ENCODE measurements at places on chromosomes 6 and 20. TPM values are rescaled to one million over a fixed set of nuclear protein-coding genes. Genes with fewer than 3 reads are reported as not detected.

DNA sequence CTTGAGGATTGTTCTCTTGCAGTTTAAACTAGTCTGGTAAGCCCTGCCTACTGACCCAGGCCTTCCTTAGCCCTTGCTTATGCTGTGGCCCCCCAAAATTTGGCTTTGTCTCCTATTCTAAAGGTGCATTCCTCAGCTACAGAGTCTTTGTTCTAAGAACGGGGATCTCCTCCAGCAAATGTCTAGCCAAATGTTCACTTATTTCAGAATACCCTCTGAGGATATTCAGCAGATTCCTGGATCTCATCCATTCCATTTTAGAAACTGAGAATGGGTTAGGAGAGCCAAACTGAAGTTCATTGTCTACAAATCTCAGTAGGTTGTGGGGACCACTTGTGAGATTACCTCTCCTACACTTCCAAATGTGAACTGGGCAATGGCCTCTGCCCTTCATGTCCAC lies 164.2 kb upstream of the ARG1 start:
- peaks cover 3% of the 10 kb centered on the region for H3K27me3 ChIP-seq
- no peaks in the 10 kb centered on the region for H3K36me3 ChIP-seq
- DNase-seq = no peak

DNA sequence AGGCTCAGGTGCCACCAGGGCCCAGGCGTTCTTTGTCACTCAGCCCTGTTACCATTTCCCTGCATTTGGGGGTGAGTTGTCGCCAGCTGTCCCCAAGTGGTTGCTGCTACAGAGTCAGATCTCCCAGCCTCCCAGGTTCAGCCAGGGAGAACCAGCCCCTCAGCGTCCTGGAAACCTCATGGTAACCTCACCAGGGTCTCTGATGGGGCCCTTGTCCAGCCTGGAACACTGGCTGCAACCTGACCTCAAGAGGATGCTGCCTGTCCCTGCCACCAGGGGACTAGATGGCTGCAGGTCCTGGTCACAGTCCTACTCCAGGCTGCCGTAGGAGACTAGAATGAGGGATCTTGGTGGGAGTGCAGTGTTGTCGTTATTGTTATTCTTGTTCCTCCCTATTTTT lies 228.3 kb upstream of the PDE10A start:
- no peaks in the 10 kb centered on the region for H3K36me3 ChIP-seq
- H3K27ac ChIP-seq = no peak overlapping the region
- no peak overlapping the region for H3K4me3 ChIP-seq
- H3K27me3 ChIP-seq = no peaks in the 10 kb centered on the region
- no peaks in the 10 kb centered on the region for H3K4me1 ChIP-seq

Gene SGK2
- total RNA-seq = 2.7 TPM

DNA sequence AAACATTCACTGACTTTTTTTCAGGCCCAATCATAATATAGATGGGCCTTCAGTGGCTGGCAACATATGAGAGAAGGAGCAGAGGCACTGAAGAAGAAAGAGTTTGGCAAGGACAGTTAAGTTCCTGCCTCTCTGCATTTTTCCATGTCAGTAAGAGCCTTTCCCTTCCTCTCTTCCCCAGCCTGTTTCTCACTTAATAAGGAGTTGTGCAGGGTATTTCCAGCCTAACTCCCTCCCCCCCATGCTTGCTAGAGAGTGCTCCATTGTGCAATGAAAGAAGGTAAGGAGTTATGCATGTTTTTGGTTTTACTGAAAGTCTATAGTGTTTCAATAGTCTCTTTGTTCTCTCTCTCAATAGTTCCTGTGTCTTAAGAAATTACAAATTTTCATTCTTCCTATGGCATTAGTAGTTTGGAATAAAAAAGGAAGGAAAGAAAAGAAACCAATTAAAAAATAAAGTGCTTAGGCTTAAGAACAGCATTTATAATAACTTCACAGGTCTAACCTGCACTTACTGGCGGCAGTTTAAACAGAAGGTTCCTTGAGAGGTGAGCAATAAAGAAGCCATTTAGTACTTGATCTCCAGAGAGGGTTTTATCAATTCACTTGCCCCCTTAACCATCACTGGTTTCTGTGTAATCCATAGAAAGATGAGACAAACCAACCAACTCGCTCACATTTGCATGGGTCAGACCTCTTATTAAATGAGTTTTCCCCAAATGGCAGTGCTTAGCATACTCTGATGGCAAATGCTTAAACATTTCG lies 251.1 kb downstream of the PTPRT start:
- no peaks in the 10 kb centered on the region for H3K36me3 ChIP-seq
- H3K4me3 ChIP-seq = no peak overlapping the region
- H3K27ac ChIP-seq = no peak overlapping the region
- H3K4me1 ChIP-seq = no peaks in the 10 kb centered on the region
- DNase-seq = no peak

- no peaks in the 10 kb centered on the region for H3K36me3 ChIP-seq
- H3K27ac ChIP-seq = no peak overlapping the region
- H3K27me3 ChIP-seq = no peaks in the 10 kb centered on the region
- DNase-seq = no peak
- H3K4me3 ChIP-seq = no peak overlapping the region
Measured at GRCh38 chr20:4406627-4407026, 315.1 kb upstream of the PRND start.

- no peak for DNase-seq
- H3K4me1 ChIP-seq = no peaks in the 10 kb centered on the region
Measured at GRCh38 chr6:118100717-118101116, 193.7 kb downstream of the SLC35F1 start.

Data from aorta (tissue), 5 donors.